Stimulated activated naive CD8-positive, alpha-beta T cell treated with anti-CD3 and anti-CD28 coated beads, Interleukin-15, Interleukin-2, amounts not matched to agents 100 U/mL and 50 U/mL, for 24 hours (primary cell): ENCODE measurements at places on chromosomes 12 and 14.
A peak's percentile ranks its signal among the peaks of the same experiment; 100 is the strongest.

DNA sequence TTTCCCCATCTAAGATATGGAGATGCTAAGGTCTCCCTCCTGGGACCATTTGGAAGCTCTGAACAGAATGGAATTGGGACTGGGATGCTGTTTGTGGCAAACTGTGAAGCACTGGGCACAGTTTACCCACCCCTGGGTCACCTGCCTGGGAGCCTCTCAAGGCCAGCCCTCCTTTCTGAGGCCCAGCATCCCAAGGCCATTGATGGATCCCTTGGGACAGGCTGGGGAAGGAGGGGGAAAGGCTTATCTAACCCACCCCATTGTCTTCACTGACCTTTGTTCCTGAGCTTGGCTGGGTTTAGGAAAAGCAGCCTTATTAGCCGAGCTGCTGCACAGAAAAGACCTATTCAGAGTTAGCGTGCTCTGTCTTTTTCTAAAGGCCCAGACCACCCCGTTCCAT is 5.2 kb downstream of the CCDC85C start:
- DNase-seq = no peak

DNA sequence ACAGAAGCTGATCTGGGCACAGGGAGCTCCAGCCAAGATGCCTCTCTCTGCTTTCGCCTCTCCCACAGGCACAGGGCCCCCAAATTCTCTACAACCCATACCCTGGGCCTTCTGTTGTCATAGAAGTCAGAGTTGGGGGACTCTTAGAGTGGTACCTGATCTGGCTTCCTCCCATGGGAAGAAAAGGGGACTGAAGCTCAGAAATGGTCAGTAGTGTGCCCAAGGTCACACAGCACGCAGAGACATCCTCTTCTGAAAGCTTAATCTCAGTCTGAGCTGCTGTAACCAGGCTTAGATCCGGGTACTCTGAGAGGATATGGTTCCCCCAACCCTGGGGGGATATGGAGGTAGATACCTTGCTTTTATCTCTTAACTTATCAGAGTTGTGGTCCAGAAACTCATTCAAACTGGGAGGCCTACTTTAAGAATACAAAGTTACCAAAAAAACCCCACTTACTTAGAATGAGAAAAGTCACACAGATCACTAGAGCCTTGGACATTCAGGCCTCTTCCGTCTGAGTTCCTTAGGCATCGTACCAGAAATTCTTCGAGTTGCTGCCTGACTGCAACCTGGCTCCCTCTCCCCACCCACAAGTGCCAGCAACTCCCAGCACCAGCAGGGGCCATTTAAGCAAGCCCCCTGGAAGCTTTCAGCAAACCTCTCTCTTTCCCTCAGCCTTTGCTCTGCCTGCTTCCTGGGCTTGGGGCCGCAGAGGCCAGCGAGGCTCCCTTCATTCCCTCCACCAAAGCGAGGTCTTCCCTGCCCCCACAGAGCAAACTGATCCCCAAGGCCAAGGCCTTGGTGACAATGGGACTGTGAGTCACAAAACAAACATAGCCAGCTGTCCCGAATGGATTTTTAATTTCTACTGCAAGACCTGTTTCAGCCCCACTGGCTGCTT is 13.9 kb downstream of the KRT7 start:
- DNase-seq = no peak

DNA sequence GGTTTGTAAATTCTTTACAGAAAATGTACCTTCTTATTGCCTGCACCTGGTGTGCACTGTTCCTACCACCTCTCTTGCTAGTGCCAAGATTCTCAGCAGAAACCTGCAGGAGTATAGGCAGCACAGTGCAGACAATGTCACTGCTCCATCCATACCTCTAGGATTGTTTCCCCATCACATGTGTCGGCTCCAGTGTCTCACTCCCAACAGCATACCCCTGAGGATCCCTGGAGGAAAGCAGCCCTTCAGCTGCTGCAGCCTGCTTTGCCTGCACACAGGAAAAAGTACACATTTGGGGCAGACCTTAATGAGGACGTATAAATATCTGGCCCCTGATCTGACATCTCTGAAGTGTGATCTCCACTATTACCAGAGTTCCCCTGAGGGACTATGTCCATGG is 235.5 kb downstream of the MDGA2 start:
- DNase-seq = no peak

DNA sequence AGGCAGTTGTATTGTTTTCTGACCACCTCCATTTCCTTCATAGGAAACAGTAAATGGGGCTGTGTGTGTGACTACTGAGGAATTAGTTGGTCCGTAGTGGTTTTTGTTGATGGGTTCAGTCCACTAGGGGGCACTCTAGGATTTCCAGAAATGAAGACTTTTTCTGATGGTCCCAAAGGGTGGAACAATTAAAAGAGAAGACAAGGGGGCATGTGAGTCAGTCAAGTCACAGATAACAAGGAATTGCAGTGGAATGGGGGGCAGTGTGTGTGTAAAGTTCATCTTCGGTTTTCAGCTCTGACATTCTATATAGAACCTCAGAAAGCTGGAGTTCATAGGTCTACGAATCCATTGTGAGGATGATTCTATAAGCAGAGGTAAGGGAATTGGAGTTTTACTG is 186.6 kb upstream of the OR4E1 start:
- DNase-seq = peak; percentile 45

DNA sequence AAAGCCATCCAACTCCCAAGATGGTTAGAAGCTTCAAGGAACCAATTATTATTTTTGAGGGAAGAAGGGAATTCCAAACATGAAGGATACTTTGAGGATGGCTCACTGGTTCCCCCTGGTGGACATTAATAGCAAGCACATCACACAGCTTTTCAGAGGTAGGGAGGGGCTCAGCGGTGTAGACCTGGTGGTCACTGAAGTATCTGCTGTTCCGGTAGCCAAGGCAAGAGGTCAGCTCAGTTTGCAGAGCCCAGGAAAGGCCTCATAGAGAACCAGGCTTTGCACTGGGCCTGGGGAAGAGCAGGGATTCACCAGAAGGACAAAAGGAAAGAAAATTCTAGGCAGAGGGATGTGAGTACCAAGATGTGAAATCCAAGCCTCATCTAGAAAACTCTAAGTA is 118.7 kb downstream of the KSR2 start:
- DNase-seq = no peak

- no peak for DNase-seq
Observed at GRCh38 chr12:20342111-20342510, 26.2 kb upstream of the PDE3A start.

- DNase-seq = no peak
Observed at GRCh38 chr12:130183585-130184370, 21.5 kb downstream of the FZD10 start.

- DNase-seq = peak; percentile 33
Observed at GRCh38 chr14:61476754-61477410, 155.5 kb downstream of the PRKCH start.

- no peak for DNase-seq
Observed at GRCh38 chr14:59244581-59244980, 56.1 kb downstream of the DAAM1 start.

DNA sequence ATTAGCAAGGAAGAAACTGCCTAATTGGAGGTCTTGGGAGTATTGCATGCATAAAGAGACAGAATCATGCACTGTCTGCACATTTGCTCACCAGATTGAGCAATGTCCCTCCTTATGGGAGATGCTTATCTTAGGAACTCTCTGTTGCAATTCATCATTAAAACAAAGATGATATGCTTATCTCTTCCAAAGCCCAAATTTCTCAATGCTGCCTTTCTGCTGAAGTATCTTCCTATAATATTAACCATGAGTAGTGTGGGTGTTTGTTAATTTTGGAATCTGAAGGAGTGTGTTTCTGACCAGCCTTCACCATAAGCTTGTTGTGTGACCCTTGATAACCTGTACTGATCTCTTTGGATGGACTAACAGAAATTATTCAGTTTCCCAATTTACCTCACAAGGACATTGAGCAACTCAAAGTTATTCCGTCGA is 1257.6 kb upstream of the FLRT2 start:
- no peak for DNase-seq

GRCh38 chr14:98168211-98168985 is 1103.6 kb downstream of the BCL11B start:
- DNase-seq = no peak

DNA sequence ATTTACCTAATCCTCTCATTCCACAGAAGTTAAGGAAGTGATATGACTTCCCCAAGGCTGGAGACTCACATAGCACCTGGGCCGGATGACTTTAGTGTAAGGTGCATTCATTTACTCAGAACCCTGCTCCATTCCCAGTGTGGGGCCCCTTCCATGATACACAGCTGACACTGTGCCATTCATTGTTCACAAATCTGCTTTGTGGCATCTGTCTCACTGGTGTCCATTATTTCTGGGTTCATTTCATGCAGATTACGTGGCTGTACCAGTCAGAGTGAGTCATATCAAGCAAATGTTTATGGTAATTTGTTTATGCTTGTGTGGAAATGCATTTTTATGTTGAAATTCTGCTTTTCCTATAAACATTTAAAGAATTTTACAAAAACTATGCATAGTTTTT is 5.2 kb downstream of the ANO4 start:
- DNase-seq = no peak

GRCh38 chr12:22018860-22019259 is 27.2 kb upstream of the CMAS start:
- DNase-seq = no peak

DNA sequence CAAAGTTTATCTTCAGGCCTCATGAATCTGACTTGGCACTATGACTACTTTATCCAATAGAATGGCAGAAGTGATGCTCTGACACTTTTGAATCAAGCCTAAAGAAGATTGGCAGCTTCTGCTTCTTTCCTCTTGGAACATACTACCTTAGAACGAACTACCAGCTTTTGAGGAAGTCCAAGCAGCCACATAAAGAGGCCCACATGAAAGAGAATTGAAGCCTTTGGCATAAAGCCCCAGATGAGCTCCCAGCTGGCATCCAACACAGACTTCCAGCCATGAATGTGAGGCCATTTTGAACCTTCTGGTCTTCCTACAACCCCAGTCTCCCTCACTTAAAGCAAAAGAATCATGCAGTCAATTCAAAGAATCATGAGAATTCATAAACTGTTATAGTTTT is 65.8 kb downstream of the EEA1 start:
- no peak for DNase-seq

DNA sequence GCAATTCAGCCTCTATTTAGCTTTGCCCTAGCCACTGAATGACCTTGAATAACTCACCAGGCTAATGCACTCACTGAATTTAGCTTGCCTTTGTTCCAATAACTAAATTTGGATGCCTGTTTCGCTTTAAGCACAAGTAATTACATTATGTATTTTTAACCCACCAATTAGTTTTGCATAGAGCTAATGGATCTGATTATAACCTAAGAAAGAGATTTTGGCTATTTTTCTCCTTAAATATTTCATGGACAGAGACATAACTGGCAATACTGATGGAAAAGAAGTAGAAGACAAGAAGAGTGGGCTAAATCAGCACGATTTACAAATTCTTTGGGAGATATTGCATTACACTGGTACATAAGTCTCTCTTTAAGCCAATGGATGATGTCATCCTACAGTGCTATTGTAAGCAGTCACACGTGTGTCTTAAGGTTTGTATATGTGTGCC is 85.7 kb downstream of the AKAP6 start:
- no peak for DNase-seq

- no peak for DNase-seq
Observed at GRCh38 chr14:100031506-100032281, 33.5 kb upstream of the EVL start.

DNA sequence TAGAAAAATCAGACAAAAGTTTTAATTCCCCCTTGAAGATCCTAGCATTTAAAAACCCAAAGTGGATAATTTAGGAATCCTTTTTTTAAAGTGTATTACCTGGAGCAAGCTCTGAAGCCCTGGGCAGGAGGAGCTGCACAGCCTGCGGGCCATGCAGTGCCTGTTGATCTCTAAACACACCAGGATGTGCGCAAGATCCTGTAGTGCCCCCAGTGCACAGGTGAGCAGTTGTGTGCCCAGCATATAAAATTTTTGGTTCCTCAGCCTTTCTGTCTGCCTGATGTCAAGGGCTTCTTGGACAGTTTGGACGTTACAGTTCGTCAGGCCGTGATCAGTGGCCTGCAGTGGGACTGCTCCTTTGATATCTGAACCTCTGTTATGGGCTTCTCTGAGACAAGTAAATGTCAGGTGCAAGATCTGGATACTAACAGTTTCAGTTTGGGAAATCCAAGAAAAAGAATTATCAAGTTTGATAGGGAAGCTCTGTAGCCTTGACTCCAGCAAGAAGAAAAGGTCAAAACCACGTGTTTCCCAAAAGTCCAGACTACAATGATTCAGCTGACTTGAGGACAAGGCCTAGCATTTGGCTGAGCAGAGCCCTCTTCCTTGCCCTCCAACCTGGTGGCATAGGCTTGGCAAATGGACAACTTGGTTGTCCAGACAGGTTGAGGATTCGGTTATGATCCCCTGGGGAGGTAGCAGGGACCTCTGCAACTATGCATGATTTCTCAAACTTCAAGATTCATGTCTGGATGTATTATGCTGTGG is 1.0 kb downstream of the ATXN7L3B start:
- peak; percentile 23 for DNase-seq

GRCh38 chr12:128425666-128426331 is 158.8 kb downstream of the TMEM132C start:
- no peak for DNase-seq

GRCh38 chr12:127294651-127295210 is 972.2 kb upstream of the TMEM132C start:
- no peak for DNase-seq

GRCh38 chr12:45243963-45244362 is 28.1 kb downstream of the ANO6 start:
- DNase-seq = no peak

DNA sequence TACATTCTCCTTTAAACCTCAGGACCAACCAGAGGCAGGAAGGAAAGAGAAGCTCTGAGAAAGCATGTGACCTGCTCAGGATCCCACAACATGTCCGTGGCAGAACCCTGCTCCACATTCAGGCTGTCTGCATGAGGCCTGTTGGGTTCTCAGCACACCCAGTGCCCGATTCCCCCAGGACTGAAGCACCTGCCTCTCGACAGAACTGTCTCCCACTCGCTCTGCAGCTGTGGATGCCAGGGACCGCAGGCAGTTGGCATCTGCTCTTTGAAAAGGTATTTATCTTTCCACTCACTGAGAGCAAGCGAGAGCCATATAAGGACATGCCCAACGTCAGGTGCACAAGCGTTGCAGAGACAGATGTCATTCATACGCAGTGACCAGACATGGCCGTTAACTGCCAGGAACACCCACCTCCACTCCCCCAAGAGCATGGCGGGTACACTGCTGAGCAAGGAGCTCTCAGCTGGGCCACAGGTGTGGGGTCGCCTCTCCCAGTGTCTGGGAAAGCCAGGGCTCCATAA is 18.9 kb downstream of the PITPNM2 start:
- peak; percentile 41 for DNase-seq

- peak; percentile 49 for DNase-seq
Observed at GRCh38 chr12:7966563-7966962, 30.6 kb upstream of the SLC2A3 start.
